Left ventricle myocardium superior (tissue), 1 donor: ENCODE measurements at places on chromosomes 13 and 19.

DNA sequence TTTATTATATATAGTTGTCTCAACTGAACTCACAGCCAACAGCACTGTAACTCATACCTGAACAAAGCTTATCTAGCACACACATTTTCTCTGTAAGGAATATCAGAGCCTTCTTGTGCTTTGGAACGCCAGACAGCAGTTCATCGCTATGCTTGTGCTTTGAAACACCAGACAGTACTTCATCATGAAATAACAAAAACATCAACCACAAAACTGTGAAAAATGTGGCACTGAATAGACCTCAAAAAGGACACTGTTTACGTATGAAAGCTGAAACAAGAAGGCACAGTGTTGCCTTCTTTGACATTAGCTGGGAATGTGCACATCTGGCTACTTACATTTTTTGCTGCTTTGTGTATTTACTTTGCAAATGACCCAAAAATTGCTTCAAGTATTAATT is 160.2 kb downstream of the PDS5B start:
- no peak for DNase-seq

DNA sequence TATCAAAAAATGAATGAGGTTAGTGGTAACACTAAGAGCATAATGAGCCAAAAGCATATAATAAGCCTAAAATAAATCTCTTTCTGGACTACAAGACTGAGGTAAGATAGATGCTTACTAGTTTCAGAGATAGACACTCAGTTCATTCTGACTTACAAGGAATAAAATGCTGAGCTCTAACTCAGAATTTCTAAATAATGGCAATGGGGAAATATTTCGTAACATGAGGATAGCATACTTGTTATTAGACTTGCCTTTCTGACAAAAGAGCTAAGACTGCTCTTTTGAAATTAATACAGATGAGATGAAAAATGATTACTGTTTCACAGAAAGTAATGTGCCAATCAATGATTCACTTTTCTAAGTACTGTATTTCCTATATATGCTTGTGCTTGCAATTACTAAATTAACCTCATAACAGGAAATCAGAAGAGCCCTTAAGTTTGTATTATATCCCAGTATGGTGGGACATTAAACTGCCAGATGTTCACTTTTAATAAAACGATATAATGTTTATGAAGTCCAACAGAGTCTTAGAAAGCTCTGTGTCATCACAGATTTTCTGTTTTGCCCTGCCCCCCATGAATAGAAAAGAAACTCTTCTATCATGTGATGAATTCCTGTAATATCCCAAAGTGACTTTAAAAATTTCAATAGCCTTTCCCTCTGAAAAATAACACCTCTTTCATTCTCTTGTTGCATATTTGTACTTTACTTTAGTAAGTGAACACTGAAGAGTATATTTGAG is 2771.0 kb upstream of the PCDH20 start:
- no peak for DNase-seq

GRCh38 chr19:43525836-43526771 is 897 bp downstream of the ETHE1 start:
- peak; percentile 39 for DNase-seq

GRCh38 chr19:51259348-51260245 is 8.7 kb downstream of the SIGLECL1 start:
- DNase-seq: no peak

GRCh38 chr19:8575467-8575997 is 1.7 kb downstream of the MYO1F start:
- no peak for DNase-seq
